ENCODE measurements at places on chromosomes 3 and 15.

DNA sequence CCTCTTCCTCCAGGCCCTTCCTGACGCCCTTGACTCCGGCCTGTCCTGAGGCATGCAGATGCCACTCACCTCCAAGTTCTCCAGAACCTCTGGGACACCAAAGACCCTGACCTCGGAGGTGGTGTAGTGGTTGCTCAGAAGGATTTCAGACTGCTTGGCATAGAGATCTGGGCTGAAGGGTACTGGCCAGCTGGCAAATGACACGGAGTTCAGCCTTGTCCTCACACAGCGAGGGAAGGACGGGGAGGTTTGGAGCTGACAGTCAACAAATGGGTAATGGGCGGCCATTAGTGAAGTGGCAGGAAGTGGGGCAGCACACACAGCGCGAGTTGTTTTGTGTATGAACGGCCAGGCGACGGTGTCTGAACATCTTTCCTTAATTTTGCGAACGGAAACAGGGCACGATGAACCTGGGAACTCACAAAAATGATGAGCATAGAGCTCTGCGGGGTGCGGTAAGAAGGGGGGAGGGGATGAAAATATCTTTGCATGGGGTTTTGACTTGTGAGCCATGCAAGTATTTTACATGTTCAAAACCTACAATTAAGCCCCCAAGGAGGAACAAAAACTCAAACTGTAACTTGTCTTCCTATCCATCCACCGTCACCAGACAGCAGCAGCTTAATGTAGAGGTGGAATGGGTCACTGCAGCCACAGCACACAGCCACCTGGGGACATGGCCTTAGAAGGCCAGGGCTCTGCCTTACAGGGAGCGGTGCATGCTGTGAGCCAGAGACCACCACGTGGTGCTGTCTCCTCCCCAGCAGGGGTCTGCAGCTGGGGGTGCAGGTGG, 43.6 kb upstream of the RPL32 start:
- no peak for DNase-seq

GRCh38 chr3:55691141-55691540, 204.0 kb upstream of the WNT5A start:
- no peak for DNase-seq

- DNase-seq: no peak
Measured at GRCh38 chr3:53646723-53647122, 152.3 kb downstream of the CACNA1D start.

- DNase-seq: no peak
Measured at GRCh38 chr3:14616606-14617507, 34.7 kb upstream of the CCDC174 start.

DNA sequence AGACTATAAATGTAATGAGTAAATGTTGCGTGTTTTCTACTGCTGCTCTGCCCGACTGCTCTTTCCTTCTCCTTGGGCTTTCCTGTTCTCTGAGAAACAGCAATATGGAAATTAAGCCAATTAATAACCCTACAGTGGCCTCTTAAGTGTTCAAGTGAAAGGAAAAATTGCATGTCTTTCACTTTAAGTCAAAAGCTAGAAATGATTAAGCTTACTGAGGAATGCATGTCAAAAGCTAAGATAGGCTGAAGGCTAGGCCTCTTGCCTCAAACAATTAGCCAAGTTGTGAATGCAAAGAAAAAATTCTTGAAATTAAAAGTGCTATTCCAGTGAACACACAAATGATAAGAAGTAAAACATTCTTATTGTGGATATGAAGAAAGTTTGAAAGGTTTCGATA, 55.0 kb downstream of the ATP2C1 start:
- DNase-seq: no peak

DNA sequence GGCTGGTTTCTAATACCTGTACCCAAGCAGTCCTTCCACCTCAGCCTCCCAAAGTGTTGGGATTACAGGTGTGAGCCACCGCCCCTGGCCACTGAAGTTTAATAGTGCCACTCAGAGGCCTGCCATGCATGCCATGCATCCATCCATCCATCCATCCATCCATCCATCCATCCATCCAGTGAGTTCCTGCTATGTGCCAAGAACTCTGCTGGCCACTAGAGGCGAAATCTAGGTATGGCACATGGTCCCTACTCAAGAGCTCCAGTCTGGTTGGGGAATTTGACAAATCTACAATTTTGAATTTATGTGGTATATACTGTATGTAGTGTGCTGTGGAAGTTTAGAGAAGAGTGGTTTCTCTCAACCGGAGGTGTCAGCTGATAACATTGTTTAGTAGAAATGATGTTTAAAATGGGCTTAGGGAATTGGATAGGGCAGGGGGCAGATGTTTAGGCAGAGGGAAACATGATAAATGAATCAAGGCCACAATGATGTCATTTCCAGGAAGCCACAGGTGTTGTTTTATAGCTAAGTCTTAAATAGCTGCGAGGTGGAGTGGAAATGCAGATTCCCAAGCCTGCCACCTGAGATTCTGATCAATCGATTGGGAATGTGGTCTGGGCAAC, 384.4 kb upstream of the C2CD4B start:
- DNase-seq: no peak

DNA sequence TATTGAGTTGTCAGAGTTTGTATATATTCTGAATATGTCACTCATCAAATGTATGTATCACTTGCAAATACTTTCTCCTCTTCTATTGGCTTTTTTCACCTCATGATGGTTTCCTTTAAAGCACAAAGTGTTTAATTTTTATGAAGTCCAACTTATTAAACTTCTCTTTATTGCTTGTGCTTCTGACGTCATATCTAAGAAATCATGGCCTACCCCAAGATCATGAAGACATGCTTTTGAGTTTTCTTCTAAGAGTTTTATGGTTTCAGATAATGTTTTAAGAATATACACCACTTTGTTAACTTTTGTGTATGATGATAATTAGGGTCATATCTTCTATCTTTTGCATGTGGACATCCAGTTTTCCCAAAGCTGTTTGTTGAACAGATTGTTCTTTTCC, 417.2 kb upstream of the ATP10A start:
- no peak for DNase-seq

DNA sequence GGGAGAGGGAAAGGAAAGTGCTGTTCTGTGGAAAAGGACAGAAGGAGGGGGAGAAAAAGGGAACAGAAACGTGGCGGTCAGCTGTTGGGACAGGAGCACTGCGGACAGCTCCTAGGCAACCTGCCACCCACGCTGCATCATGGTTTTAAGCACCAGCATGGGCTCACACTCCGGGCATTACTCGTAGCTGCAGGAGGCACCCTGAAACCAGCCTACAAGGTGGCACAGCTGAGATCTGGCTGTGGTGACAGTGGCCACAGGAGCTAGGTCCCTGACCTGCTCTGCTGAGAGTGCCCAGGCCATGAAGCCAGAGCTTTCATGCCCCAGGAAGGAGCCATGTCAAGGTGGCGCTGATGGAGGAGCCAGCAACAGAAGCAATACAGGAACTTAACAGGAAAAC, 161.4 kb upstream of the ST8SIA2 start:
- no peak for DNase-seq

- no peak for DNase-seq
Measured at GRCh38 chr3:74591946-74592345, 22.5 kb downstream of the CNTN3 start.

DNA sequence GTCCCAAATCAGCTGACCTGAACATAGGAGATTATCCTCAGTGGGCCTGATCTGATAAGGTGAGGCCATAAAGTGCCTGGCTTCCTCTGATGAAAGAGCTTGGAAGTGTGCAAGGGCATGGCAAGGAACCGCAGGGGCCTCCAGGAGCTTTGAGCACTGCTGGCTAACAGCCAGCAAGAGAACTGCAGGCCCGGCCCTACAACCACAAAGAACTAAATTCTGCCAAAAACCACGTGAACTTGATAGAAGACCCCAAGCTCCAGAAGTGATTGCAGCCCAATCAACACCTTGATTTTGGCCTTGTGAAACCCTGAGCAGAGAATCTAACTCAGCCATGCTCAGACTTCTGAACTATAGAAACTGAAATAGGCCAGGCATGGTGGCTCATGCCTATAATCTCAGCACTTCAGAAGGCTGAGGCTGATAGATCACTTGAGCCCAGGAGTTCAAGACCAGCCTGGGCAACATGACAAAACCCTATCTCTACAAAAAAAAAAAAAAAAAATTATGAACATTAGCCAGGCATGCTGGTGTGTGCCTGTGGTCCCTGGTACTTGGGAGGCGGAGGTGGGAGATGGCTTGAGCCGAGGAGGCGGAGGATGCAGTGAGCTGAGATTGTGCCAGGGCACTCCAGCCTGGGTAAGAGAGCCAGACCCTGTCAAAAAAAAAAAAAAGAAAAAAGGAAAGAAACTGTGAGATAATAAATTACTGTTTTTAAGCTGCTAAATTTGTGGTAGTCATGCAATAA, 7.7 kb upstream of the DIS3L start:
- DNase-seq: no peak

DNA sequence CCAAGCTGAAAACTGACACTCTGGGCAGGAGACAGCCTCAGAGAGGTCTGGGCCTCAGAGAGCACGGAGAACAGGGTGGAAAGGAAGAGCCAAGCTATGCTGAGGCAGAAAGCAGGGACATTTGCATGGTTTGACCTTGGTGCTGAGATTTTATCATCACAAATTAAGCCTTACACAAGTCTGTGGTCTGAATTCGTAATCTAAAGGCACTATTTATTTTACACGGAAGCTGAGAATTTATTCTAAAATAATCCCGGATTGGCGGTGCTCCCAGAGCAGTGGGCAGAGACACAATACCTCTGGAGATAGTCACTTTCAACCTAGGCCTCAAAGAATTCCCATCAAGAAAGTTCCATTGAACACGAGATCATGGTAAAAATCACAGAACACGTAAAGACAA, 47.5 kb downstream of the CFAP92 start:
- DNase-seq: no peak

DNA sequence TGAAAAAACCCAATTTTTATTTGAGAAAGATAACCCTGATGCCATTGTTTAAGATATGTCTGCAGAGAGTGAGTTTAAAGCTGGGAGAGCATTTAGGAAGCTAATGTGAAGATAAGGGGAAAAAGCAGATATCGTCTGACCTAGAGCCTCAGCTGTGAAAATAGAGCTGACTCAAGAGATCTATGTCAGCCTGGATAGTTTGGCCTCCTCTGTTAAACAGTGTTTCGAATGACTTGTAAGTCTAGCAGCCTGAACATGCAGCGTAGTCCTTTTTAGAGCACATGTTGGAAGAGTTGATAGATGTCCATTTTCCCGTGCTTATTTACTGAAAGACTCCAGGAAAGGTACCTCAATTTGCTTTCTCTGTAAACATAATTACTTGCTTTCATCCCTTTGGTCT, 48.1 kb downstream of the ALCAM start:
- DNase-seq: no peak

DNA sequence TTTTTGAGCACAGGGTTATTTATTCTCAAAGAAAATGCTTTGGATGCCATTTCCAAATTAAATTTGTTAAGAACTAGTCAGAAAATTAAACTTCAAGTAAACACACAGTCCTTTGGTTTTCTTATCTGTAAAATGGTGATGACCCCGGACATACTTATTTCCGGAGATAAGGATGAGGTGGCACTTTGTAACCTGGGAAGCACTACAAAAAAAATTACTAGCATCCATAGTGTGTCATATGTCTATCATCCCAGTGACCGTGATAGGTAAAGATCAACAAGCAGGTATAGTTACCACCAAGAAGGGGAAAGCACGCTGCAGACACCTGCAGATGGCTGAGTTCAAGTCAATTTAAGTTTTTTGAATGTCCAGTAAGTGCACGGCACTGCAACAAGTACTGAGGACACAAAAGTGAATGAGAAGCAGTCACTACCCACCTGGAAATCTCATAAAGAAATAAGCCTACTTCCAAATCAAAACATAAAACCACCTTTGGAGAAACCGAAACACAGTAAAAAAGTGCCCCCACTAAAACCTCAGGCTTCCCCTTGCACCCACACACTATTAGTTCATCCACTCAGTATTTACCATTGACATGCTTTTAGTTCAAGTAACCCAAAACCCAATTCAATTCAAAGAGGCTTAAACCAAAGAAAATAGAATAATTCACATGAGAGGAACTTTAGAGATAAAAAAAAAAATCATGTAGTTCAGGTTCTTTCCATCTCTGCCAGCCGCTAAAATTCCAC, 24.6 kb downstream of the SEMA5B start:
- no peak for DNase-seq

DNA sequence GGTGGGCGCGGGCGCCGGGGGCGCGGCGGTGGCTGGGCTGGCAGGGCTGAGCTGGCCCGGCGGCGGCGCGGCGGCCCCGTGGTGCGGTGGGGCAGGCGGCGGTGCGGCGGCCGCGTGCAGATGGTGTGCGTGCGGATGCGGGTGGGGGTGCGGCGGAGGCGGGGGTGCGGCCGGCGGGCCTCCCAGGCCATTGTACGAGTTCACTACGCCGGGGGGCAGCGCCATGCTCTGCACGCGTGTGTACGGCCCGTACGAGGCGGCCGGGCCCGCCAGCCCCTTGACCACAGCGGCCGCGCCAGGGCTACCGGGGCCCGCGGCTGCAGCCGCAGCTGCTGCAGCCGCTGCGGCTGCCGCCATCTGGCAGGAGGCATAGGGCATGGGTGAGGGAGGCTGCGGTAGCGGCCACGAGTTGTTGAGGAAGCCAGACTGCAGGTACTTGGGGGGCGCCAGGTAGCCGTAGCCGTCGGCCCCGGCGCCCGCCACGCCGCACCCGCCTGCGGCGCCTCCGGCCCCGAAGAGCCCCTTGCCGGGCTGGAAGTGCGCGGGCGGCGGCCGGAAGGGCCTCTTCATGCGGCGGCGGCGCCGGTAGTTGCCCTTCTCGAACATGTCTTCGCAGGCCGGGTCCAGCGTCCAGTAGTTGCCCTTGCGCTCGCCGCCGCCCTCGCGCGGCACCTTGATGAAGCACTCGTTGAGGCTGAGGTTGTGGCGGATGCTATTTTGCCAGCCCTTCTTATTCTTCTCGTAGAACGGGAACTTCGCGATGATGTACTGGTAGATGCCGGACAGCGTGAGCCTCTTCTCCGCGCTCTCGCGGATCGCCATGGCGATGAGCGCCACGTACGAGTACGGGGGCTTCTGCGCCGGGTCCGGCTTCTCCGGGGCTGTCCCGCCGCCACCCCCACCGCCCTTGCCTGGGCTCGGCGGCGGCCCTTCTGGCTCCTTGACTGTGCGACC, 951 bp downstream of the FOXL2 start:
- DNase-seq: no peak

DNA sequence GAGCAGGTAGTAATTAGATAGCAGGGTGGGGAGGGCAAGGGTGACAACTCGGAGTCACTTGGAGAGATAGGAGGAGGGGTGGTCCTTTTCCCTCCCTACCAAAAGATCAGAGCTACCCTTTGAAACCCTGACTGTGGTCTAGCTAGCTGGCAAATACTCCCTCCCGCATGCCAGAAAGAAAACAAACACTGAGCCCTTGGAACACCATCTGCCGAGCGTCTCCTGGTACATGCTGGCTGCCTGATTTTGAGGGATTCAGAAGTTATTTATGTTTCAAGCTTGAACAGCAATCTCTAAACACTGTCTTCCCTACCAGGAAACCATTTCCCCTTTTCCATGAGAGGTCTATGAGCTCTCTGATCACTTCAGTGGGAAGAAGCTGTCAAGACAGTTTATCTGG, 291.6 kb upstream of the CFAP20DC start:
- DNase-seq: no peak

GRCh38 chr15:47384776-47385175, 332.5 kb upstream of the SEMA6D start:
- no peak for DNase-seq
